CD4-positive, alpha-beta T cell treated with Interleukin-17A for 1 hour (primary cell): ENCODE measurements at places on chromosomes 6 and 20.

DNA sequence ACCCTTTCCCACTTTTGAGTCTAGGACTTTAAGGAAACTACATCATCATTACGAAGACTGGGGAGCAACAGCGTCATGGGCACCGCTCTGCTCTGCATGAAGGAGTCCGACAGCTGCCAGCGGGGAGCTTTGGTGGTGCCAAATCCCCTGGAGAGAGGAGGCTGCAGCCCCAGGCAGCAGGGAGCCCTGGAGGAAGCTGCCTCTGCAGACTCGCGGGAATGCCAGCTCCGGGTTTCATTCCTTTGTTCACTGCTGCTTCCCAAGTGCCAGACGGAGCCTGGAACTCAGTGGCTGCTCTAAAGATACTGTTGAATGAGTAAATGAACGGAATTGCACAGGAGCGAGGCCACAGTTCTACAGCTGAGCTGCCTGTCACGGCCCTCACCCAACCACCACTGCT is 196.5 kb upstream of the THBS2 start:
- no peak for DNase-seq

DNA sequence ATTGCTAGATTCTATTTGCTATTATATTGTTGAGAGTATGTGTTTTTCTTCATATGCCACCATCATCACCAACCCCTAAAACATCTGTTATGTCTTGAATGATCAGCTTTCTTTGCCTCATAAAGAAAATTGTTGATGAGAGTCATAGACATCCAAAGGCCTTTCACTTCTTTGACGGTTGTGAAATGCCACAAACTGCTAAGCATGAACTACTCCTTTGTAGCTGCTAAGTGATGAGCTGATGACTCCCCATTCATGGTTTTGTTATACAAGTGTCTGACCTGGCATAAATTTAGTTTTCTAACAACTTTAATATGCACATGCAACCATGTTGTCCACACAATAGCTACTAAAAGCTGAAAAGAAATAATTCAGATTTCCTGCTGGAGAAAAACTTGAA is 684 bp upstream of the MED23 start:
- DNase-seq, result peak; percentile 16

DNA sequence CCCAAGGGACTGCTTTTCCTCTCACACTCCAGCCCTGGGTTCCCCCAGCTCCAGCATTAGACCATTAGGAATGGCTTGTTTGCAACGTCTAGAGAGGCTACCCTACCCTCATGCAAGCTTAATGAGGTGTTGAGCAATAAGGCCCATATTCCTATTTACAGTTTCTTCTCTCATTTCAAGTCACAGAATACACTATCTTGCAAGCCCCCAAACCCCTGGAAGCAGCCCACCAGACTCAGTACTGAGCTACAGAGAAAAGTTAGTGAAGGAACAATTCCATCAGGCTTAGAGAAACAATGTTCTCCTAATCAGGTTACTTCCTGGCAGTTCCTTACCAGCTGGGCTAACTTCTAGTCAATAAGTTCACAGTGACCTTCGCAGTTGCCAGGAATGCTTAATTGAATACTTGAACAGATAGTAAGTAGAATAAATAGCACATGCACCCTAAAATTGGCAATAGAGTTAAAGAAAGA is 606.5 kb upstream of the NOX3 start:
- DNase-seq, result no peak

DNA sequence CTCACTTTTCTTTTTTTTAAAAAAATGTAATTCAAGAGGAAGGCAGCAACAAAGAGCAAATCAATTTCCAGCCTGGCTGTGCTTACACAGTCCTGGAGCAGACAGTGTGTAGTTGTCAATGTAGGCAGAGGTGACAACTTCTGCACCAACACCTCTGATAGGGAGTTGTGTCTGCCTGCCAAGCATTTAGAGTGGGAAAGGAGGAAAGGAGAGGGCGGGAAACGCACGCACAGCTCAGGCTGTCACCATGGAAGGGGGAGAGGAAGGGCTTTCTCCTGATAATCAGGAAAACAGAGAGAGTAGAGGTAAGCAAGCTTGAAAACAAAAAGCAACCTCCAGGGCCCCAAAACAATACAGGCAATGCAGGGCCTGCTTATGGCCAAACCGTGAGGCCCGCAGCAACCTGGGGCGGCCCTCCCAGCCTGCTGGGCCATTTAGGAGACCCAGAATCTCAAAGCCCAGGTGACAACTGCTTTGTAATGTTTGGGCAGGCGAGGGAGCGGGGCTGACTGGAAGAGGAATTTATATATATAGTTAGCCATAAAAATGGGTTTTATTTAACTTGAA is 41.5 kb upstream of the GFOD1 start:
- no peak for DNase-seq

- no peak for DNase-seq
These were observed 101.7 kb upstream of the SAMD5 start for GRCh38 chr6:147406783-147407182.

GRCh38 chr6:125257351-125257750 is 44.4 kb downstream of the HDDC2 start:
- no peak for DNase-seq

GRCh38 chr6:168045141-168045691 is 33.8 kb downstream of the FRMD1 start:
- DNase-seq, result no peak

DNA sequence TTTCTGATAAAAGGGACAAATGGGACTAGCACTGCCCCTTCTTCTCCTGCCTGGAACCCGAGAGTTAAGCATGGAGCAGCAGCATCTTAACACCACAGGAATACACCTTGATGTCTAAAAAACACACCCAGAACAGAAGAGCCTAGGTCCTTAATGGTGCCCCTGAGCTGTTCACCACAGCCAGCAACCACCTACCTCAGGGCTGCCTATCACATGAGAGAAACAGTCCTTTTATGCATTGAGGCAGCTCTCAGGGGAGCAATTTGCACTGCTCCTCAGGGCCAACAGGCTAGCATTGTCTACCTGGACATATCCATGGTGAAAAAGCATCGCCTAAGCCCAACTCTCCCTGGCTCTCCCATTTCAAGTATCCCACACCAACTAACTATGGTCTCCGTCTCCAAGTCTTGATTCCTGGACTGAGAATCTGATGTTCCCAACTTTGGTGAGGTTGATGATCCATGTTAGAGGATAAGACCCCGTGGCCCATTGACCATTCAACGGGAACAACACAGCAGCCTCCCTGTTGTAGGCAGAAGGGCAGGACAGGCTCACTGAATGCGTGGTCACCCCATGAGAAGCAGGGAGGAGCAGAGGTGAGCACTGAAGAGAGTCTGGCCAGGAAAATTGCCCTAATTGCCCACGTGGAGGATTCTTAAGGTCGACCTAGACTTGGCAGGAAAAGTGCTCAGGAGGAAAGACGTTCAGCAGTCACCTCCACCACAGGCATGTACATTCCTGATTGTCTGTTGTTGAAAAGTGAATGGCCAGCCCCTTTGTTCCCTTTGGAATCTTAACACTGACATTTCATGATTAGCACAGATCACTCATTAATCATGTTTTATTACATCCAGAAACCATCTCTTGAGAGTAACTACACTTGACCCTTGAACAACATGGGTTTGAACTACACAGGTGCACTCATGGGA is 4.2 kb upstream of the APMAP start:
- no peak for DNase-seq

GRCh38 chr6:137870744-137871247 is 3.7 kb downstream of the TNFAIP3 start:
- DNase-seq, result peak; percentile 83

GRCh38 chr20:47524015-47524784 is 22.5 kb downstream of the NCOA3 start:
- DNase-seq, result no peak

GRCh38 chr20:55893031-55893430 is 112.3 kb downstream of the CBLN4 start:
- no peak for DNase-seq

GRCh38 chr6:1144842-1145767 is 166.8 kb upstream of the FOXQ1 start:
- no peak for DNase-seq

DNA sequence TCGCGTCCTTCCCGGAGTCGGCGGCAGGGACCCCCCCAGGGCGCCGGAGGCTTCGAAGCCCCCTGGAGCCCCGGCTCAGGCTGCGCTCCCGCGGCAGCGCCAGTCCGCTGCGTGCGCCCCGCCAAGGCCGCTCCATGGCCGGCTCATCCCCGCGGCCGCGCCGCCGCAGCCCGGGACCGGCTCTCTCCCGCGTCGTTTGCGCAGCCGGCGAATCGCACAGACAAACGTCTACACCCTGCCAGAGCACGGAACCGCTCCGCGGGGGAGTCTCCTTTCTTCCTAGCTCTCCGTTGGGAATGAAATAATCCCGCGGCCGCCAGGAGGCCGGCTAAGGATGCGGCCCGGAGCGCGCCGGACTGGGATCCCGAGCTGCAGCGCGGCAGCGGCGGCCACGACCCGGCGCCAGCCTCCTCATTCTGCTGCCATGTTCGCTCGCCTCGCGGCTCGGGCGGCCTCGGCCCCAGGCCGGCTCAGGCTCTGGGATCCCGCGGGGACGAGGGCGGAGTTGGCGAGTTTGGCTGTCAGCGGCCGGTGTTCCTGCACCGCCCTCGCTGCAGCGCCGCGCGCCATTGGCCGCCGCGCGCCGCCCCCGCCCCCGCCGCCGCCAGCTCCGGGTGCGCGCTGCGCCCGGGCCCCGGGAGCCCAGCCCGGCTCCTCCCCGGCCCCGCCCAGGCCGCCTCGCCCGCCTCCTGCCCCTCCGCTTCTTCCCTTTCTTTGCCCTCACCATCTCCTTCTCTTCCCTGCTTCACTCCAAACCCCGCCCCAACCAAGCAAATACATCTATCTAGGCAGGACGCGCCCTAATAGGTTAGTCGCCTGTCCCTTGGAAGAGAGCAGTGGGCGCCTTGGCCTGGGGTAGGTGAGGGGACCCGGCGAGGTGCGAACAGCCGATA is at the start of gene GFOD1:
Gene GFOD1 (minus strand): TSS at position 479 of the 893 bp plus-strand sequence. CDS start 710 bp downstream, outside the sequence.
- DNase-seq, result peak; percentile 77

GRCh38 chr20:51183451-51183850 is 160.5 kb upstream of the KCNG1 start:
- DNase-seq, result no peak

DNA sequence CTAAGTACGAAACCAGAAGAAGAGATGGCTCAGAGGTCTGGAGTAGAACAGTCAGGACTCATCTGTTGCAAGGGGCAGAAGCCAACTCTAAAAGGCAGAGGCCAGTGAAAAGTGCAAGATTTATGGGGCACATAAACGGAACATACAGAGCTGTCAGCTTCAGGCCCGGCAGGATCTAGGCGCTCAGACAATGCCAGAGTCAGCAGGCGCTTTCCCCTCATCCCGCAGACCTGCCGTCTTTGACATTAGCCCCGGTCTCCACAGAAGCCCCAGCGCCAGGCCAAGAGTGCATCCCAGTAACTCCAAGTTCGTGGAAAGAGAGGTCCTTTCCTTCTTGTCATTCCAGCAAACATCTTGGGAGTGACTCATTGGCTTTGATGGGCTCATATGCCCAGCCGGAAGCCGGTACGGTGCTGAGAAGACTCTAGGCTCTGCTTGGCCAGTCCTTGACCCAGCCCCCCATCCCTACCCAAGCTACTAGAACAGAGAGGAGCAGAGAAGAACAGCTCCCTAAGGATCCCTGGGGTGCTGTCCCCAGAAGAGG is 260.9 kb downstream of the TAF4 start:
- DNase-seq, result no peak

- peak; percentile 67 for DNase-seq
These were observed 90.5 kb downstream of the SYNJ2 start for GRCh38 chr6:158072083-158072721.

- no peak for DNase-seq
These were observed 75.3 kb downstream of the TNFRSF21 start for GRCh38 chr6:47234266-47234933.

GRCh38 chr6:149366267-149366921 is 33.7 kb upstream of the SUMO4 start:
- DNase-seq, result peak; percentile 54

DNA sequence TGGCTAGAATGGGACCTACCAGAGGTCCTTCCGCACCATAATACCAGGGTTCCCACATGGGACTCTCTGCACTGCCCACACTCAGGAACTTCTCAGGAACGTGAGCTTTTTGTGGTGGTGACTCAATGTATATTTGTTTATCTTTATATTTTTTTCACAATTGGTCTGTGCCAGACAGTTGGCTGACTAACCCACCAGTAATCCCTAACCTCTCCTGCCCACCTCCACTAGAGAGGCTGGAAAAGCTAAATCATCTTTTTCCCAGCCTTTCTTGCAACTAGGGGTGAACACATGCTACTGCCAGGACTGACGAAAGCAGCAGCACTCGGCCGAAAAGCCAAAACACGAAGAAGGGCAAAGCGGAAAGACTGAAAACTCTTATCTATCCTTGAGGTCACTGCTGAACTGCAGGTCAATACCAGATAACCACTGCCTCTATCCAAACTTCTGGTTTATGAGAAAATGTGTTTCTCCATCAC is 112.9 kb downstream of the TRERF1 start:
- DNase-seq, result no peak

GRCh38 chr20:52047811-52048764 is 143.5 kb downstream of the ZFP64 start:
- peak; percentile 35 for DNase-seq

- peak; percentile 32 for DNase-seq
These were observed 480 bp upstream of the NT5E start for GRCh38 chr6:85449388-85449817.

GRCh38 chr6:41455410-41455809 is 90.8 kb upstream of the FOXP4 start:
- DNase-seq, result no peak

GRCh38 chr6:128932061-128932460 is 49.1 kb downstream of the LAMA2 start:
- no peak for DNase-seq

DNA sequence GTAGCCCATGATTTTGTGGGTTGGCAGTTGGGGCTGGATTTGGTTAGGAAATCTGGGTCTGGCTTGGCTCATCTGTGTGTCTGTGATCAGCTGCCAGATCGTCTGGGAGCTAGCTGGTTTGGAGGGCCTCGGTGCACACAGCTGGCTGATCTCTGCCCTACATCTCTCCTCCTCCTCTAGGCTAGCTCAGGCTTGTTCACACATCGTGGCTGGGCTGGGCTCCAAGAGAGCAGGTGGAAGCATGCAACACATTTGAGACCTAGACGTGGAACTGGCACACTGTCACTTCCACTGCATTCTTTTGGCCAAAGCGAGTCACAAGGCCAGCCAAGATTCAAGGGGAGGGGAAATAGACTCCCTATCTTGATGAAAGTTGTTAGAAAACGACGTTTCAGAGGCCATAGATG is 15.9 kb downstream of the NDUFAF5 start:
- no peak for DNase-seq

DNA sequence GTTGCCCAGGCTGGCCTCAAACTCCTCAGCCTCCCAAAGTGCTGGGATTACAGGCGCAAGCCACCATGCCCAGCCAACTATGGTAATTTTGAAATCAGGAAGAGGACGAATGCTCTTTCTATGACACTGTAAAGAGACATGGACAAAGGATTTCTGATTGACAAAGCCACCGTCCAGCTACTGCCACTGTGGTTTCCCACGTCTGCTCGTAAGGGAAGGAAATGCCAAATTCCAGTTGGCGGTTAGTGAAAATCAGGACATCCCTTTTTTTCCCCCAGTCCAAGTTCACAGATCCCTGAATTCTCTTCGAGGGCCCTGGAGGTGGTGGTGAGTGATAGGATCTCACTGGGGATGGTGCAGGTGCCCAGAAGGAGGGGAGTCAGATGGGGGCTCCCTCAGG is 31.2 kb downstream of the SNAI1 start:
- no peak for DNase-seq
